NCI-H2107 (cell line): ENCODE measurements at places on chromosomes 1 and 21.

DNA sequence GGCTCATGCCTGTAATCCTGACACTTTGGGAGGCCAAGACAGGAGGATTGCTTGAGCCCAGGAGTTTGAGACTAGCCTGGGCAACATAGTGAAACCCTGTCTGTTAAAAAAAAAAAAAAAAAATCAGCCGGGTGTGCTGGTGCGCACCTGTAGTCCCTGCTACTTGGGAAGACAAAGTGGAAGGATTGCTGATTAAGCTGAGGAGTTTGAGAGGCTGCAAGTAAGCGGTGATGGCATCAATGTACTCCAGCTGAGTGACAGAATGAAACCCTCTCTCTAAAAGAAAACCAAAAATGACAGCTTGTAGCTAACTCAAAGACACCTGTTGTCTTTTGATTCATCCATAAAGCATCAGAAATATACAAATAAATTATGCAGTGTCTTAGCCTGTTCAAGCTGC, 31.8 kb downstream of the SIPA1L2 start:
- DNase-seq = no peak

DNA sequence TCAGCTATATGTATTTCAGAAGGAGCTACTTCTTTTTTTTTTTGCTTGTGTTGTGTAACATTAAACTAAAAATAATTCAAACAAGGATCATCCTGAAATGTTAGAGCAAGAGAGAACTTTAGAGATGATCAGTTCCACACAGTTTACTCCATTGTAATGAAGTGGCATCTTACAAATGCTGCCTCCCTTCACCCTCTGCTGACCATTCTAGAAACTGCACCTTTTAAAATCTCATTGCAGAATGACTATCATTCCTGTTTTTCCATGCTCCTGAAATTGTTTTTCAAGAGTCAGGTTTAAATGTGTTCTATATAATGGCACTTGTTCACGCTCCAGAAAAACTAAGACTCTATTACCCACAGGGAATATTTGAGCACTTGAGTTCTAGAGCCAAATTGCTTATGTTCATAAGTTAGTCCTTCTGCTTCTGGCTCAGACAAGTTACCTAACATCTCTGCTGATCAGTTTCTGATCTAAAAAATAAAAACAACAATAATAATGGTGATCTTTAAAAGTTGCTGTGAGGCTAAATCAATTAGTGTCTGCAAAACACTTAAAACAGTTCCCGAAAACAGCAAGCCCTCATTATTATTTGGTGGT, 21.5 kb upstream of the SLC44A5 start:
- no peak for DNase-seq

GRCh38 chr1:210815641-210816550, 318.1 kb downstream of the KCNH1 start:
- DNase-seq = no peak

- DNase-seq = no peak
These were observed 7.3 kb upstream of the IFNGR2 start for GRCh38 chr21:33395891-33396331.

DNA sequence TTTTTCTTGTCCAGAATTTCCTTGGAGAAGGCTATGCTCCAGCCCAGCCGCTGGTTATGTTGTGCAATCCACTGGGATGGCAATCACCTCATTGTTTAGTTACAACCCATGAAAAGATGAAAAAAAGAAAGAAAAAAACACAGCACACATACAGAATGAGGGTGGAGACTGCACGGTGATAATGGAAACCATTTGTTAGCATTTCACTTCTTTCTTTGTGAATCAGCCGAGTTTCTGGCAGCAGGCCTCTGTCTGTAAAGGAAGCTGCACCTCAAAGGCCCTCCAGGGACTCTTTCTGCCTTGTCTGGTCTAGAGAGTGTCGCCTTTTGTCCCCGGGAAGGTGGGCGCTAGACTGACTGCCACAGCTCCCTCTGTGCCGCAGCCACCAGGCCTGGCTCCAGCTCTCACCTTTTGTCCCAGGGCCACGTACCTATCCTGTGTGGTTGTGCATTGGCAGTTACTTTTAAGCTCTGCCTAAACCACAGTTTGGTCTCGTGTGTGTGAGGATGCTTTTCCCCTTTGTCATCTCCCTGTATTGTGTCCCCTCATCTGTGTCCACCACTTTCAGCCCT, 35.6 kb downstream of the NGF start:
- no peak for DNase-seq

- DNase-seq = no peak
These were observed 68.1 kb upstream of the STUM start for GRCh38 chr1:226480461-226480860.

- DNase-seq = no peak
These were observed 51.0 kb downstream of the KCNK2 start for GRCh38 chr1:215133532-215133931.

- DNase-seq = no peak
These were observed 3.4 kb upstream of the ROR1 start for GRCh38 chr1:63770381-63770780.

GRCh38 chr1:162822391-162823200, 32.1 kb downstream of the HSD17B7 start:
- peak; percentile 60 for DNase-seq

DNA sequence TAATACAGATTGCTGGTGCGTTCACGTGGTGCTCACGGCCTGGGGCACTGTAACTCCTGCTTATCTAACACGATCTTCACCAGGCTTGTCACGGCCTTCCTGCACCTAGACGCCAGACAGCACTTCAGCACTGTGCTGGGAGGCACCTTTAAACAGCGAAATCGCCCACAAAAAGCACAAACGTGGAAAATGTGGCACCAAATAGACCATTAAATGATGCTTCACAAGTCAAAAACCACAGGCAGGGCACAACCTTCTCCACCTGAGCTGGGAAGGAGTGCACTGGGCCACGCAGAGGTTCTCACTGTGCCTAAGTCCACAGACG, 20.0 kb downstream of the IBA57 start:
- no peak for DNase-seq

GRCh38 chr1:56472860-56473259, 106.5 kb downstream of the PLPP3 start:
- DNase-seq = no peak

DNA sequence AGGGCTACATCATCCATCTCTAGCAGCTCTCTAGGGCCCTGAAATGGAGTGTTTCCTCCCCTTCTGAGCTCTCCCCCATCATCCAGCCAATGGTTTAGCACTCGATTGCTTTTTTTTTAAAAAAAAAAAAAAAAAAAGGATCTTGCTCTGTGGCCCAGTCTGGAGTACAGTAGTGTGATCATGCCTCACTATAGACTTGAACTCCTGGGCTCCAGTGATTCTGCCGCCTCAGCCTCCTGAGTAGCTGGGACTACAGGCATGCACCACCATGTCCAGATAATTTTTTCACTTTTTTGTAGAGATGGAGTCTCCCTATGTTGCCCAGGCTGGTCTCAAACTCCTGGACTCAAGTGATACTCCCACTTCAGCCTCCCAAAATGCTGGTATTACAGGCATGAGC, 12.1 kb upstream of the ITPKB start:
- no peak for DNase-seq

- DNase-seq = peak; percentile 81
These were observed at the start of gene RPS6KC1 for GRCh38 chr1:213051127-213051880. Gene RPS6KC1, plus strand, starts transcription at chr1:213051241. Its CDS starts 164 bp downstream, at chr1:213051405.

GRCh38 chr1:204301171-204301957, 58.4 kb downstream of the PLEKHA6 start:
- no peak for DNase-seq

DNA sequence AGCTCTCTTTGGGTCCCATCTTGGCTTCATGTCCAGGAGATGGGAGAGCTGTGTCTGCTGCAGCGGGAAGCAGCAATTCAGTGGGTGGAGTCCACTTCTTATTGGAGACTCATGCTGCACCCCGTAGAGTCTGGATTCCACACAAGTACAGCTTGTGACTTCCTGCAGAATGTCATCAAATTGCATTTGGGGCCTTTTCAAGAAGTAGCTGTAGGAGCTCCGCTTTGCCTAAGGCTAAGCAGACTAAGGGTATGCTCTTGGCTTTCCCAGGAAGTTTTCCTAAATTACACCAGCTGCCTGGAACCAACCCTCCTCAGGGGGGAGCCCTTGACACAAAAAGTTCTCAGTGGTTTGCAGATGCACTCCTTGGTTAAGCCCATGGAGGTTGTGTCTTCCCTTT, 5.7 kb upstream of the MOB3C start:
- no peak for DNase-seq

DNA sequence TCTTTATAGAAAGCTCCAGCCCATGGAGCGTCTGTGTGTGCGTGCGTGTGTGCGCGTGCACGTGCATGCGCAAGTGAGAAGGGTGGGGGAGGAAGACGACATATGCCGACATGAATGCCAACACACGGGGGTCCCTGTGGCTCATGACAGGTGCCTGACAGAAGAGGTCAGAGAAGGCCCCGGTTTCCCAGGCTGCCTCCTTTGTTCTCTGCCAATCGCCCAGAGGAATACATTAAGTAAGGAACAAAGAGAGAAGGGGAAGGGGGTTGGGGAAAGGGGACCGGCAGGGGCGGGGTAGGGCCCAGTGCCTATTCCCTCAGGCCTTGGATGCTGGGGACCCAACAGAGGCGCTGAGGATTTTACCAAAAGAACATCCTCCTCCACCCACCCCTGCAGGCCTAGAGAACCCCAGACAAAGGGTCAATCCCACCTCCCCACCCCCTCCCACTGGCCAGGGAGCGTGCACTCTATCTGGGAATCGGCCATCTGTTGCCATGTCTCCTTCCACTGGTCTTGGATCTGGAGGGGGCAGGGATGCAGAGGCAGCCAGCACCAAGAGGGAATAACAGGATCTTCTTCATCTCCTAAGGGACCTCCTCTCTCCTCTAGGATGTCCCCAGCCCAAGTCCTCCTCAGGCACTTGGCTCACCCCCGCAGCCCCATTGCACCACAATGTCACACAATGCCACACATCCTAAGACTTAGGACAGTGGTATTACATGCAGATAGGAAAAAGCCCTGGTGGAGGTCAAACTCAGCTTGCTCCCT, 39.4 kb downstream of the PIK3C2B start:
- no peak for DNase-seq

DNA sequence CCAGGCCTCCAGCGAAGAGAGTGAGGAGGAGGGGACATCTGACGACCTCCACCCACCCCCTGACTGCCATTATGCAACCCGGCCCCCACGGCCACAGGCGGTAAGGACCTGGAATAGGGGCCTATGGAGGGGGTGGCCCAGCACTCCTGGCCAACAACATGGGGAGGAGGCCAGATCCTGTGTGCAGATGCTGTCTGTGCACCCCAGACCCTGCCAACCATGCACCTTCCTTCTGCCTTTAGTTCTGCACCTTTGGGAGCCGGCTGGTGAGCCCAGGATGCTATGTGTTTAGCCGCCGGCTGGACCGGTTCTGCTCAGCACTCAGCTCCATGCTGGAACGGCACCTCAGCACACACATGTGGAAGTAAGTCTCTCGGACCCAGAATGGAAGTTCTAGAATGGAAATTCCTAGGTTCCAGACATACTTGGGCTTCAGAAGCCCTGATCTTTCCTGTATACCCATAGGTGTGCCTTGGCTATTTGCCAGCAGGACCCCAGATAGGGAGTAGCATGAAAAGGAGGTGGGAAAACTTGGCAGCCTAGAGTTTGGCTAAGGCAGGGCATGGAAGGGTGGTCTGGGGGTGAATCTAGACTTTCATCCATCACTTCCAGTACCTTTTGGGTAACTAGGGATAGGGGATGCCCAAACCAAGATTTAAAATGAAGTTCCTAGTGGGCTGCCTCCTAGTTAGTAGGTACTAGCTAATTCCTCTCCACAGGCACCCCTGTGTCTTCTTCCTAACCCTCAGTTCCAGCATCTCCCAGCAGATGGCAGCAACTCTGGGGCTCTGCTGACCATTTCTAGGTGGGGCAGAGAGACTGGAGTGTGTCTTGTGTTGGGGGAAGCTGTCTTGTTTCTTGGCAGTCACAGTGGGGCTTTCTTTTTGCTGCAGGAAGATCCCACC, 3.6 kb upstream of the CYB561D1 start:
- DNase-seq = no peak

- DNase-seq = no peak
These were observed 5.5 kb upstream of the JUN start for GRCh38 chr1:58789322-58789856.

DNA sequence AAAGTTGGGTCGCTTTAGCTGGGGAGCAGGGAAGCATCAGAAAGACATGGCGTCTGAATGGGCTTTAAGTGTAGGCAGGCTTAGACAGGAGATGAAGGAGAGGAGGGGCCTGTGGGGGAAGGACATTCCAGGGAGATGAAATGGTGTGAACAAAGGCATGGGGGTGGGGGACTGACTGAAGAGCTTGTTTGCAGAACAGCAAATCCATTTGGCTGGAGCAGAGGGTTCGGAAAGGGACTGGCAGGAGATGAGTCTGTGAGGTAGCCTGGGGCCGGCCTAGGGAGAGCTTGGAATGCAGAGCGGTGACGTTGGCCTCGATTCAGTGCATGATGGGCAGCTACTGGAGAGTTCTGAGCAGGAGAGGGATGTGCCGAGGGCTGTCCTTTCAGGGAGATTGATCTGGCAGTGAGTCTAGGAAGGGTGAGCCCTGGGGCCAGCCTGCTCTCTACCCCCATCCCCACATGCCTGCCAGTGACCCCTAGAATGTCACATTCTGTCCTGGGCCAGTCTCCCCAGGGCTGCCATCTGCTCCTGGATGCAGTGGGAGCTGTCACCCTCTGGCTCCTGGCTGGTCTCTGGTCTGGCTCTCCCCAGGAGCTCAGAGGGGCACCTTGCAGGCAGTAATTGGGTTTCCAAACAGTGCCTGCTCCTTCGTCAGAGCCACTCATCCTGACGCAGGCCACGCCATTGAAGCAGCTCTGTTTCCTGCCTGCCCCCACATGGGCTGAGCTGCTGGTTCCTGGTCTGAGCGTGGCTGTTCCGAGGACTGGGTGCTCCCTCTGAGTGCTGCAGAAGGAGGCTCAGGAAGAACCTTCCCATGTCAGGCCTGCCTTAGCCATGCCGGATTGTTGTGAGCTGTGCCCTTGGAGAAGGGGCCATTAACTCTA, 22.3 kb upstream of the TMEM222 start:
- DNase-seq = no peak

- DNase-seq = no peak
These were observed 12.2 kb upstream of the MIXL1 start for GRCh38 chr1:226211181-226211821.

GRCh38 chr21:31566064-31566463, 93.4 kb upstream of the SOD1 start:
- DNase-seq = no peak

DNA sequence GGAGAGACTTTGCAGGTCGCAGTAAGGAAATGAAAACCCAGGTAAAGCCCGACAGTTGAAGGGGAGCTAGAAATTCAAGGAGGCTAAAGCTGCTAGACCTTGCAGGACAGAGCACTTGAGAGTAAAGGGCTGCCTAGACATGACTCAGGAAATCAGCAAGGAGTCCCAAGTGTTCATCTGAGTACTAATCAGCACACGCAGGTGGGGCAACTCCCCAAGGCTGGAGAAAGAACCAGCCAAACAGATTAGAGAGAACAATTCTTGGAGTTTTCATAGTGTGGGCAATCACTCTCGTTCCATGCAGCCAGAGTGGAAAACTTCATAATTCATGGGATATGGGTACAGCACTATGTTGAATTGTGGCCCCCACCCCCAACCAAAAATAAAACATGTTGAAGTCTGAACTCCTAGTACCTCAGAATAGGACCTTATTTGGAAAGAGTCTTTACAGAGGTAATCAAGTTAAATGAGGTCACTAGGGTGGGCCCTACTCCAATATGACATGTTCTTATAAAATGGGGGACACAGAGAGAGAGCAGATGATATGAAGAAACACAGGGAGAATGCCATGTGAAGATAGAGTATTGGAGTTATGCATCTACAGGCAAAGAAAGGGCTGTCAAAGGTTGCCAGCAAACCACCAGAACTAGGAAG, 28.0 kb downstream of the SYDE2 start:
- DNase-seq = no peak

- no peak for DNase-seq
These were observed 515.1 kb downstream of the OMA1 start for GRCh38 chr1:58031416-58031815.
